ENCODE measurements at places on chromosomes 6 and 20.

DNA sequence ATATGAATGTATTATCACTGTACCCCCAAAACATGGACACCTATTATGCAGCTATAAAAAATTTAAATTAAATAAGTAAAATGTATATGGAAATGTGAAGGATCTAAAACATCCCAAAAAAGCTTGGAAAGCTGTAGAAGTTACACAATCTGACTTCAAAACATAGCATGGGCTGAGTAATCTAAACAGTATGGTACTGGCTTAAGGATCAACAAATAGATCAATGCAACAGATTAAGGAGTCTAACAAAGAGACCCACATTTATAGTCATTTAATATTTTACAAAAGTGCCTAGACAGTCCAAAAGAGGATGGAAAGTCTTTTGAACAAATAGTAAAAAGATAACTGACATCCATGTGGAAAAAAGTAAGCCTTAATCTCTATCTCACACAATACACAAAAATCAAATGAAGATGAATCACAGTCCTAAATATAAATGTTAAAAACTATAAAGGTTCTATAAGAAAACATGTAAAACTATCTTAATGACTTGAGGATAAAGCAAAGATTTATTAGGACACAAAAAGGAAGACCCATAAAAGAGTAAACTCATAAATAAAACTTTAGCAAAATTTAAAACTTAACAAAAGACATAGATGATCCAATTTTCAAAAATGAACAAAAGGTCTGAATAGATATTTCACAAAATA is 46.8 kb downstream of the RANBP9 start:
- DNase-seq = no peak

DNA sequence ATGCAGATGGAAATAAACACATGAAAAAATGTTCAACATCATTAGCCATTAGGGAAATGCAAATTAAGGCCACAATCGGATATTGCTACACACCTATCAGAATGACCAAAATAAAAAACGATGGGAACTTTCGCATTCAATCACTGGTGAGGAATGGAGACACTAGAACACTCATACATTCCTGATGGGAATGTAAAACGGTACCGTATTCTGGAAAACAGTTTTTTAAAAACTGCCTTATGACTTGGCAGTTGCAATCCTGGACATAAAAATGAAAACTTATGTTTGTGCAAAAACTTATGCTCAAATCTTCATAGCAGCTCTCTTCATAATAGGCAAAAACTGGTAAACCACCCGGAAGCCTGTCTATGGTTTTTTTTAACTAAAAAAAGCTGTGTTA is 146.0 kb downstream of the CEBPB start:
- no peak for DNase-seq

DNA sequence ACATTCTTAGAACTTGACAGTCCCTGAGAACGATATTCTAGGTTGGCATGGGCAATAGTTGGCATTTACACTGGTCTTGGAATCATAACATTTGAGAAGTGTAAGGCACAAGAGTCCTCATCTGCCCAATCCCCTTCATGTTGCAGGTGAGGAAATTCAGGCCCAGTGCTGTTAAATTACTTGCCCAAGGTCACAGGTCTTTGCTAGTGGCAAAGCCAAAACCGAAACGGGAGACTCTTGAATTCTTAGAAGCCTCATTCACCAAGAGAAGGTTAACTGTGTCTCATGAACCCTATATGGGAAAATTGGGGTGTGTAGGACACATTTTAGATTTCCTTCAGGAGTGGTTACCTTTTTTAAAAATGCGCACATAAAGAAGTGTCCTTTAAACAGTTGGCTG is 7.2 kb downstream of the E2F3 start:
- DNase-seq = no peak

- DNase-seq = no peak
Observed at GRCh38 chr6:31351033-31351380, 6.0 kb downstream of the HLA-B start.
